ENCODE measurements at places on chromosomes 16 and 17.

DNA sequence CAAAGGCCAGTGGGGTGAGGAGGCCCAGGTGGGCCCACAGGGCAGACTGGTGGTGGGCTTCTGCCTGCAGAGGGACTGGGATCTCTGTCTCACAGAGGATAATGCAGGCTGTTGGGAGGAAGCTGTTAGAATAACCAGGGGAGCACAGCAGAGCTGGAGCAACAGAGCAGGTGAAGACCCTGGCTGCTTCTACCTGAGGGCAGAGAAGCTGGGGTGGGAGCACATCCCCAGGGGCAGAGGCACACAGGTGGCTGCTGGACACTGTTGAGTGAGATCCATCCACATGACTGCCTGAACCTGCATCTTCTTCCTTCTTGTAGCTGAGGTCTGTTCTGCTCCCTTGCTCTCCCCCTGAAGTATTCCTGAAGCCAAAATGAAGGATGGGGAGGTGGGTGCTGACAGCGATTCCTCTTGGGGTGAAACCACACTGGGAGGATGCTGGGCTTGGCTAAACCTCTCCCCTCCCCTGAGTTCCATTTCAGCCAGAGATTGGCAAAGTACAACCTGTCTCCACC lies 1725.0 kb downstream of the TP53TG3F start:
- no peak for DNase-seq

DNA sequence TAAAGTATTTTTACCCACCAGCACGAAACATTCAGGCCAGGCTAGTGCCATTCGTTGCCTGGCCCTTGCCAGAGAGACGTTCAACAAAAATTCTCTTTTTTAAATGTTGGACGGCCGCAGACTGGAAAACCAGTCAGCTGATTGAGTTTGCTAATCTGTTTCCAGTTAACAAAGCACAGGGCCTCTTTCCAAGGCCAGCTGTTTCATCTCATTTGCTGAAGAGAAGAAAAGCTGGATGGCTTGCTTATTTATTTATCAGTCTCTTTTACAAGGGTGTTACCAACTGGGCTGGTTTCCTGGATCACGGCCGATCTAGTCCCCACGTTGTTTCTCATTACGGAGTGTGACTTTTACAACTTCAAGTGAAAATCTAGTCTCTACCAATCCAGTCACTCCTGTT lies 418.7 kb upstream of the DYNLRB2 start:
- no peak for DNase-seq

GRCh38 chr16:12504312-12504711 lies 299.4 kb downstream of the CPPED1 start:
- DNase-seq, result no peak

GRCh38 chr16:86880316-86881117 lies 302.2 kb downstream of the FOXL1 start:
- no peak for DNase-seq

Data from T-helper 2 cell (primary cell).